ENCODE measurements at places on chromosomes 1 and 21. TPM values are rescaled to one million over a fixed set of nuclear protein-coding genes. Genes with fewer than 3 reads are reported as not detected.

DNA sequence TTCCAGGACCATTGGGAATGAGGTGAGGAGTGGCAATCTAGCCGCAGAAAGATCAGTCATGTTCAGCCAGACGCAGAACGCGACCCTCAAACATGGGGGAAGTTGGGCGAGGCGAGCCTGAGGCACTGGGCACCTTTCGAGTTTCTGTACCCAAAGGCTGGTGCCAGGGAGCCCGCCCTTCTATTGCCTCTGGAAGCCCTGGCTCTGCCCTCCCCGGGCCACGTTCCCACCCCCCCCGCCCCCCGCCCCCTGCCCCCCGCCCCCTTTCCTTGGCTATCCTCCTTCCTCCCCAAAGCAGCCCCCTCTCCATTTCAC is 2.2 kb upstream of the ZBTB7B start:
- no peak for ATAC-seq

- peak; percentile 82 for ATAC-seq
Measured at GRCh38 chr1:95084317-95085176, 11.8 kb upstream of the ALG14 start.

- ATAC-seq = no peak
Measured at GRCh38 chr1:165034136-165034809, 322.2 kb downstream of the LMX1A start.

DNA sequence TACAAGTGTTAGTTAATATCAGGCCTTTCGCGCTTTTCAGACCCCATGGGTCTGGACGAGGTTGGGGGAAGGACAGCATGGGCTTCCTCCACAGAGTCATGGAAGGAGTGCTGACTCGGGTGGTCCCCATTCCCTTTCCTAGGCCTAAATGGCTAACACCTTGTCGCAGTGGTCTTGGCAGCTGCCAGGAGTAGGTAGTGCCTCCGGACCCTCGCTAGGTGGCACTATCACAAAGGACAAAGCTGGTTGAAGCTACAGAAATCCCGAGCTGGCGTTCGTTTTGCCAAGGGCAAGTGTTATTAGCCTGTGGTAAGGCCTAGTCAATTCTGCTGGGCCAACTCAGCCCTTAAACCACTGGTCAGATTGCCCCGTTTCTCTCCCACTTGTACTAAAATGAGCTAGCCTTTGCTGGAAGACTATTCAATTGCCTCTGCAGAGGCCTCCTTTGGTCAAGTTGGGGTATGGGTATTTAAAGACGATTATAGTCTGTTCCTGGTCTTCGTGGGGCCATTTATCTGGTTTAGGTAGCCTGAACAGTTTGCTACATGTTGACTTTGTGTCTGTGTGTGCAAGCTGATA is 1.1 kb upstream of the UBE2Q1 start:
- peak; percentile 56 for ATAC-seq

The NGF gene
- total RNA-seq = not detected

The CELA3A gene
- total RNA-seq = not detected

The S100A7 gene
- not detected for total RNA-seq

The SPRR2D gene
- not detected for total RNA-seq

Measured in motor neuron (in vitro differentiated cells).